ENCODE measurements at places on chromosomes 4 and X.

- H3K27ac ChIP-seq: no peak overlapping the region
- H3K4me1 ChIP-seq: 0 out of 2 replicates have a peak, but pooled peaks cover 4% of the 10 kb centered on the region
- no peak overlapping the region for H3K4me3 ChIP-seq
- no peak for DNase-seq
- no peaks in the 10 kb centered on the region for H3K27me3 ChIP-seq
Observed at GRCh38 chrX:107659286-107659685, 31.0 kb downstream of the PRPS1 start.

GRCh38 chrX:13304052-13304451, 15.8 kb downstream of the ATXN3L start:
- no peaks in the 10 kb centered on the region for H3K36me3 ChIP-seq
- peaks cover 5% of the 10 kb centered on the region for H3K4me1 ChIP-seq
- no peaks in the 10 kb centered on the region for H3K27me3 ChIP-seq

DNA sequence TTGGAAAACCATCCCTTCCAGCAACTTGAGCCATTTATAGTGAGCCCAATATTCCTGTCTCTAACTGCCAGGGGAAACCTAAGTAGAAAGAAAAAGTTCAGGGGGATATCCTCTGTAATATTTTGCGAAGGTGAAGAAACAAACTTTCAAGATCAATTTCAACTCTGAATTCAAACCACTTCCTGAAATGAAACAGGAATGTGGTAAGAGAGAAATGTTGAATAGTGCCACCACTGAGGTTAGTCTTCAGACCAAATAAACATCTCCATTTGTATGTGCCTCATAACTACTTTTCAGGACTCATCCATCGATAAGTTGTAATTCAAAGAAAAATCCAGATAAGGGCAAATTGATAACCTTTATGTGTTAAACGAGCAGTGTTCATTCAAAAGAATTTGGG, 128.7 kb downstream of the GABRB1 start:
- H3K27ac ChIP-seq: no peak overlapping the region
- H3K4me1 ChIP-seq: no peaks in the 10 kb centered on the region
- H3K4me3 ChIP-seq: no peak overlapping the region
- no peaks in the 10 kb centered on the region for H3K27me3 ChIP-seq

DNA sequence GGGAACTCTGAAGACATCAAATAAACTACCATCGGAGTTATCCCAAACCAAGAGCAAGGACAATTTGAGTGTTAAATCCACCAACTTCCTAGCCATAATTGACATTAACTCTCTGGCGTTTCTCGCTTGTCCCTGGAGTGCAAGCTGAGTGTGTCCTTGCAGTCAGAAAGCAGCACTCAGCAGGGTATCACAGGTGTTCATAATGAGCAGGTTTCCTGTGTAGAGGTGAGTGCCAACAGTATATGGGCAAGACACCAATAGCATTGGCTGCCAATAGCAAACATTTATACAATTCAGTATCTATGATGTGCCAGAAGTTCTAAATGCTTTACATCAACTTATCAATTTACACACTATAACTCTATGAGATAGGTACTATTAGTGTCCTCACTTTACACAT, 11.2 kb downstream of the BLTP1 start:
- no peak for DNase-seq
- no peak overlapping the region for H3K27ac ChIP-seq
- H3K36me3 ChIP-seq: no peaks in the 10 kb centered on the region
- H3K4me3 ChIP-seq: no peak overlapping the region
- H3K27me3 ChIP-seq: no peaks in the 10 kb centered on the region

- no peak overlapping the region for H3K27ac ChIP-seq
- no peaks in the 10 kb centered on the region for H3K27me3 ChIP-seq
- H3K4me1 ChIP-seq: no peaks in the 10 kb centered on the region
- DNase-seq: no peak
- H3K36me3 ChIP-seq: no peaks in the 10 kb centered on the region
Observed at GRCh38 chrX:109831326-109831985, 98.4 kb upstream of the ACSL4 start.

- peak; percentile 84 for DNase-seq
- no peaks in the 10 kb centered on the region for H3K27me3 ChIP-seq
- H3K4me3 ChIP-seq: no peak overlapping the region
Observed at GRCh38 chr4:163544407-163545038, 50.0 kb downstream of the TMA16 start.

- H3K36me3 ChIP-seq: peaks cover 59% of the 10 kb centered on the region
- H3K4me3 ChIP-seq: no peak overlapping the region
- DNase-seq: no peak
- H3K27ac ChIP-seq: no peak overlapping the region
- no peaks in the 10 kb centered on the region for H3K27me3 ChIP-seq
Observed at GRCh38 chr4:183266371-183266770, 53.7 kb downstream of the CLDN22 start.

DNA sequence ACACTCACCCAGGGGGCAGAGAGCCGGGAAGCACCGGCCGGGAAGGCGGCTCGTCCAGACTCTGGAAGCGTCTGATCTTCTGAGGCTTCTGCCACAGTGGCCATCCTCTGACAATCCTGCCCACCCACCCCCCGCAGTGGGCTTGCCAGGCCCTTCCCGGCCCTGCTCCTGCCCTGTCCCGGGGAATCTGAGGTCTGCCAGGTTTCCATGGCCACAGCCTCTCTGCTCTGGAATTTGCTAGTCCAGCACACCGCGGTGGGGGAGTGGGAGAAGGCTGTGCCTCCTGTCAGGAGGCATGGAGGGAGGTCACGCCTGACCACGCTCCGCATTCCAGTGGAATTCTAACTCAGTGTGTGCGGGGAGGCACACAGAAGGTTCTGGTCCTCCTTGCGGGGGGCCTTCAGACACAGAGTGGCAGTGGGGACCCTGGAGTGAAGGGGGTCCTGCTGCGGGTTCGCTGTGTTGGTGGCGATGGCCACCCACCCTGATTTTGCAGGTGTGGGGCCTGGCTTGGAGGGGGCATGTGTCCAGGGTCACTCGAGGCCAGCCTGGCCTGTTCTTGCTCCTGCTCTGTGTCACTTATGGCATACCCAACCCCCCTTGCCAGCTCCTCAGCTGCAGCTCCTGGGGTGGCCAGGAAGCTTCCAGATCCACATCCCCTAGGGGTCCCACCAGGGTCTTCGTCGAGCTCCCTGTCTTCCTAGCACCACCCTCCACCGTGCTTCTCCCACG, 55.6 kb upstream of the ADRA2C start:
- H3K4me3 ChIP-seq: no peak overlapping the region
- no peaks in the 10 kb centered on the region for H3K4me1 ChIP-seq
- no peaks in the 10 kb centered on the region for H3K27me3 ChIP-seq
- no peaks in the 10 kb centered on the region for H3K36me3 ChIP-seq

- H3K27me3 ChIP-seq: no peaks in the 10 kb centered on the region
- peaks cover 8% of the 10 kb centered on the region for H3K4me1 ChIP-seq
- no peak overlapping the region for H3K27ac ChIP-seq
- H3K36me3 ChIP-seq: no peaks in the 10 kb centered on the region
- no peak for DNase-seq
- no peak overlapping the region for H3K4me3 ChIP-seq
Observed at GRCh38 chr4:107512549-107512948, 207.5 kb downstream of the PAPSS1 start.

- H3K27me3 ChIP-seq: peaks cover 8% of the 10 kb centered on the region
- H3K36me3 ChIP-seq: no peaks in the 10 kb centered on the region
- peak overlapping the region; percentile 67 for H3K4me3 ChIP-seq
- H3K4me1 ChIP-seq: peaks cover 15% of the 10 kb centered on the region
Observed at GRCh38 chrX:39688576-39689375, 409.0 kb downstream of the BCOR start.

GRCh38 chr4:125357675-125358074, 42.9 kb downstream of the FAT4 start:
- no peaks in the 10 kb centered on the region for H3K27me3 ChIP-seq
- H3K36me3 ChIP-seq: no peaks in the 10 kb centered on the region
- peak; percentile 79 for DNase-seq
- peaks cover 20% of the 10 kb centered on the region for H3K4me1 ChIP-seq

DNA sequence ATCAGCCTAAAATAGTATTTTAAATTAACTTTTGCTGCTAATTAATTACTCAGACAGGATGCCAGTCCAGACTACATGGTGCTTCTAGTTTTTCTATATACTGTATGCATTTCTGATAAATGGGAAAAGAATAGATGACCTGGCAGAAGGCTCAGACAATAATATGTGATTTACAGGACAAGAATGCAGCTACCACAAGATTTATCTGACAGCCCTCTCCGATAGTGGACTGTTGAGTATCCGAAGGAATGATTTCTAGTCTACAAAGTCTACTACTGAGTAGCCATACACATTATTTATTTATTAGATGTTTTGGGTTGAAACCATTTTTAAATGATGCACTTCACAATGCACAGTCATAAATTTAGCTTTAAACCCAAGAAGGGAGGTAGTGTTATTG, 212.8 kb downstream of the MAB21L2 start:
- no peak overlapping the region for H3K4me3 ChIP-seq
- H3K36me3 ChIP-seq: no peaks in the 10 kb centered on the region
- H3K27ac ChIP-seq: no peak overlapping the region
- peaks cover 16% of the 10 kb centered on the region for H3K4me1 ChIP-seq
- H3K27me3 ChIP-seq: no peaks in the 10 kb centered on the region

DNA sequence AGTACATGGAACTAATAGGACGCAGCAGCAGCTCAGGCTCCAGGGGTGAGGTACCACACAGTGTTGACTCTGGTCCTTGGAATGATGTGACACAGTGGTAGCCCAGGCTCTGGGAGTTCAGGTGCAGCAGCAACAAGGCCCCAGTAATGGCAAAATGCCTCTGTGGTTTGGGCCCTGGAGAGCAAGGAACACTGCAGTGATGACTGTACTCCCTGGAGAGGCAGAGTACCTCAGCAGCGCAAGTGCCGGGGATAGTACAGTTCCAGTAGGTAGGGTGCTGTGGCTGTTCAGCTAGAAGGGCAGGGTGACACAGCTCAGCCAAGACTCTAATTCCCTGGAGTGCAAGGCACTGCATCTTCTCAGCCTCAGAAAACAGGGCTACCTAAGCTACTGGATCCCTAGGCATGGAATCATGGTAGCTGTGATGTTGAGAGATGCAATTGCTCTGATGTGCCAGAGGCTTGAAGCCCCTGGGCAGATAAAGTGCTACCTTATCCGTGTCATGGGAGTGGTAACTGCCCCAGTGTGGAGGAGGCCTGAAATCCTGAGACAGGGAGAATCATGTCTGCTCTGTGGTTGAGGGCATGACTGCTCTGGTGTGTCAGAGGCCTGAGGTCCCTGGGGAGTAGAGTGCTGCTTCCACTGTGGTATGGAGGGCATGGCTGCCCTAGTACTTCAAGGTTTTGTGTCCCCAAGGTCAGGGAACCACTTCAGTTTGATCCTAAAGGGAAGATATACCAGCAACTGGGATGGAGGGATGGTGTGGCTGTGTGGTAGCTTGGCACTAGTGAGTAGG, 55.2 kb downstream of the AREG start:
- H3K27ac ChIP-seq: no peak overlapping the region
- H3K4me3 ChIP-seq: no peak overlapping the region
- DNase-seq: no peak
- no peaks in the 10 kb centered on the region for H3K27me3 ChIP-seq
- H3K4me1 ChIP-seq: no peaks in the 10 kb centered on the region
- no peaks in the 10 kb centered on the region for H3K36me3 ChIP-seq

GRCh38 chr4:66591968-66592367, 921.7 kb upstream of the EPHA5 start:
- H3K4me1 ChIP-seq: no peaks in the 10 kb centered on the region
- H3K4me3 ChIP-seq: no peak overlapping the region
- no peak overlapping the region for H3K27ac ChIP-seq
- DNase-seq: no peak
- no peaks in the 10 kb centered on the region for H3K36me3 ChIP-seq

- H3K4me3 ChIP-seq: no peak overlapping the region
- no peaks in the 10 kb centered on the region for H3K4me1 ChIP-seq
- peaks cover 3% of the 10 kb centered on the region for H3K36me3 ChIP-seq
- no peaks in the 10 kb centered on the region for H3K27me3 ChIP-seq
- H3K27ac ChIP-seq: no peak overlapping the region
- DNase-seq: no peak
Observed at GRCh38 chr4:131426023-131426758, 1722.9 kb upstream of the PCDH10 start.

- H3K36me3 ChIP-seq: no peaks in the 10 kb centered on the region
- no peak overlapping the region for H3K27ac ChIP-seq
- no peak overlapping the region for H3K4me3 ChIP-seq
- no peaks in the 10 kb centered on the region for H3K4me1 ChIP-seq
- no peaks in the 10 kb centered on the region for H3K27me3 ChIP-seq
Observed at GRCh38 chrX:15758140-15758539, 20.1 kb downstream of the CA5B start.

DNA sequence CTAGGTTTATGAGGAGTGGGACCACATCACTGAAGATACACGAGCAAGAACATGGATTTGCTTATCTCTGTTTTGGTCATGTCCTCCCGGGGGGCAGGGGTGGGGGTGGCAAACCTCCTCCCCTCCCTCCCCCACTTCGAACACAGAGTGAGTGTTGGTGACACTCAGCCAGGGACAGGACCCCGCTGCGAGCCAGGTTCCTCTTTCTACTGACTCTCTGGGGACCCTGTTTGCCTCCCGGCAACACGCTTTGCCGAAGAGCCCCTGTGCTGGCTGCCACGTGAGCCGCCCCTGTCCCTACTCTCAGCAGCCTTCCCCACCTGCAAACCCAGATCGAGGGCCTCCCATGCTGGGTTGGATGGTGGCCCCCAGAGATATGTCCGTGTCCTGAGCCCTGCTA, 34.7 kb downstream of the P2RY8 start:
- H3K4me3 ChIP-seq: no peak overlapping the region
- no peak overlapping the region for H3K27ac ChIP-seq
- H3K4me1 ChIP-seq: no peaks in the 10 kb centered on the region
- no peaks in the 10 kb centered on the region for H3K27me3 ChIP-seq

DNA sequence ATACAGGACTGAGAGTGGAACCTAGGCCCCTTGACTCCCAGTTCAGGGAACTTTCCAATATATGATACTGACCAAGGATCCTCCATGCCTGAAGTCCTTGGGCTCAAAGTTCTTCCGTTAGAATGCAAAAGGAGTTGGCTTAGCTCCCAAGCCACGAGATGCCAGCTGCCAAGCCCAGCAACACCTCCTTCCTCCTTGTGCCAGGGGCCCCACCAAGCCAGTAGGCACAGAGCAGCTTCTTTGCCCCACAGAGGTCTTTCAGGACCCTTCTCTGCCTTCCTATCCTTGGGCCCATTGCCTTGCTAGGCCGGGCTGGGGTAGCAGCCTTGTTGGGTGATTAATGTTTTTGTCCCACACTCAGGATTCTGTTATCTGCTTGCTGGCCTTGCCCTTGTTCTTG, 105.6 kb downstream of the EFNB1 start:
- H3K27ac ChIP-seq: no peak overlapping the region
- no peaks in the 10 kb centered on the region for H3K4me1 ChIP-seq
- H3K4me3 ChIP-seq: no peak overlapping the region
- no peaks in the 10 kb centered on the region for H3K36me3 ChIP-seq
- no peaks in the 10 kb centered on the region for H3K27me3 ChIP-seq

DNA sequence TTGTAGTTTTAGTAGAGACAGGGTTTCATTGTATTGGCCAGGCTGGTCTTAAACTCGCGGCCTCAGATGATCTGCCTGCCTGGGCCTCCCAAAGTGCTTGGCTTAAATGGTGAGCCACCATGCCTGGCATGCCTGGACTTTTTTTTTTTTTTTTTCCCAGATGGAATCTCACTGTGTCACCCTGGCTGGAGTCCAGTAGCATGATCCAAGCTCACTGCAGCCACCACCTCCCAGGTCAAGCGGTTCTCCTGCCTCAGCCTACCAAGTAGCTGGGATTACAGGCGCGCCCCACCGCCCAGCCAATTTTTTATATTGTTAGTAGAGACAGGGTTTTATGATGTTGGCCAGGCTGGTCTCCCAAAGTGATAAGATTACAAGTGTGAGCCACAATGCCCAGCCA, 8.4 kb downstream of the UBE2K start:
- no peak for DNase-seq
- H3K4me3 ChIP-seq: no peak overlapping the region
- H3K36me3 ChIP-seq: no peaks in the 10 kb centered on the region
- H3K27me3 ChIP-seq: no peaks in the 10 kb centered on the region
- no peaks in the 10 kb centered on the region for H3K4me1 ChIP-seq
